ENCODE measurements at places on chromosomes 1 and 21.
A peak's percentile ranks its signal among the peaks of the same experiment; 100 is the strongest.

- DNase-seq = no peak
Measured at GRCh38 chr1:210686841-210687240, 358.1 kb downstream of the HHAT start.

GRCh38 chr1:156652131-156652991, 10.4 kb downstream of the BCAN start:
- no peak for DNase-seq

DNA sequence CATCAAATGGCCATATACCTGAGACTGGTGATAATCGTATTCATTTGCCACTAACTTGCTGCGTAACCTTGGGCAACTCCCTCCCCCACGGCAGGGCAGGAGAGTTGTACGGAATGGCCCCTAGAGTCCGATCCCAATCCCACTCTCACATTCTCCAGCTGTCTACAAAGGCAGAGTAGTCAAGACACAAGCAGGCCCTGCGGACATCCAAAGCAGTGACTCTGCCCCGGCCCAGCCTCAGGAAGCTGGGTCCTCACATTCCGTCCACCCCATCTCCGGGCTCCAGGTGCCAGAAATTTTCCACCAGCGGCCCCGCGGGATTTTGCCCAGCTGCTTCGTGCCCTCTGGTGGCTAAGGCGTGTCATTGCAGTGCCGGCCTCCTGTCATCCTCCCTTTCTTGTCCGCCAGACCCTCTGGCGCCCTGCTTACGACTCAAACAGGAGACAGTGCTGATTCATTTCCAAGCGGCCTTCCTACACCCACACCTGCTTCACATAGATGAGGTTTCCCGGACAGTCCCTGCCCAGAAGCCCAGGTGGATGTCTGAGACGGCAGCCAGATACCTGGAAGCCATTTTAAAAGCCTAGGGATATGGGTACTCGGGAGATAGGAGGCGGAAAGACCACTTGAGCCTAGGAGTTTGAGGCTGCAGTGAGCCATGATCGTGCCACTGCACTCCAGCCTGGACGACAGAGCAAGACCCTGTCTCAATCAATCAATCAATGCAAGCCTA, 2.9 kb upstream of the S100A2 start:
- DNase-seq = peak; percentile 66

GRCh38 chr1:186574926-186575325, 105.3 kb downstream of the PTGS2 start:
- DNase-seq = no peak

DNA sequence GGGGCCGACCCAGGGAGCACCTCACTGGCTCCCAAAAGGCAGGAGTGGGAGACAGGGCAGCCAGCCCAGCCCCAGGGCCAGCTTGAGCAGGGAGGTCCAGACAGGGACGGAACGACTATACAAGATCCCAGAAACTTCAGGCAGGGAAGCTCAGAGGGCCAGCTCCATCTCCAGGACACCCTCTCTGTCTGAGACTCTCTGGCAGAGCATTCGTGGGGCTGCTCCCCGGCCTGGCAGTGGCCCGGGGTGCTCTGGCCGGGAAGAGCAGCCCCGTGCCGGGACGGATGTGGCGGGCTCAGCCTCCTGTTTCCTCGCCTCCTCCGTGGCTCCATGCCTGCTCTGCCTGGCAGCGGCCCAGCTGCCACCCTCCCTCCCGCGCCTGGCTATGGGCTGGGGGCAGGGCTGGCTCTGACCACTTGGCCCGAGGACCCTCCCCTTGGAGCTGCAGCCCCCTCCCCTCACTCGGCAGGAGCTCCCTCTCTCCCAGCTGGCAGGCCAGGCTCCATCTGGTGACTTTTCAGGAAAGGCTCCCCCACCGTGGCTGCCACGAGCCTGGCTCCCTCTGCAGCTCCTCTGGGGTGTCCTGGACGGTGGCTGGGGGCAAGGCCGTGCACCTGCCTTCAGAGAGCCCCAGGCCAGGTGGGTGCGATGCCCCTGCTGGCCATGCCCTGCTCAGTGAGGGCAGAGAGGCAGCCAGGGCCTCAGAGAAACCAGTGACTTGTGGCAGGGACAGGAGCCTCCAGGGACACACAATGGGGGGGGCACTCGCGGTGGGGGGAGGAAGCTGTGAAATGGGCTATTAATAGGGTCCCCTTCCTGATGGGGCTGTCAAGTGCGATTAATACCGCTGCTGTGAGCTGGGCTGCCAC, 5.6 kb upstream of the PLCH2 start:
- DNase-seq = no peak

DNA sequence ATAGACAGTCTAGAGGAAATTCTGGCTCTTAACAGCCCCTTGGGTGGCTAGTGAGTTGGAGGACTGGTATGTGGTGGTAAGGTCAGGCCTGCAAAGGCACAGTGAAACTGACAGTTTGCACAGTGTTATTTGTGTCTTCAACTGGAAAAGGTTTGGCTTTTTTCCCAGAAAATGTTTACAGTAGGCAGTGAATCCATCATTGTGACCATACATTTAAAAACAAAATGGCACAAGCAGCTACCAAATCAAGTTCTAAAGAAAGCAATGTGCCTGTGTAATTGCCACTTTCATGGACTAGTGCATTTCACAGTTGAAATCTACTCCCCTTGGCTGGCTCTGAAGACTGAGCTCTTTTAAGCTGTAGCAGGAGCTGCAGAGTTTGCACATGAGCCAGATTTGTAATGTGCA, 24.8 kb downstream of the ATPAF1 start:
- no peak for DNase-seq

GRCh38 chr1:172622541-172622940, 36.4 kb upstream of the FASLG start:
- DNase-seq = no peak

GRCh38 chr1:57018119-57018518, 52.3 kb upstream of the C8B start:
- DNase-seq = no peak

- DNase-seq = no peak
Measured at GRCh38 chr1:65991694-65992093, 199.0 kb downstream of the PDE4B start.

DNA sequence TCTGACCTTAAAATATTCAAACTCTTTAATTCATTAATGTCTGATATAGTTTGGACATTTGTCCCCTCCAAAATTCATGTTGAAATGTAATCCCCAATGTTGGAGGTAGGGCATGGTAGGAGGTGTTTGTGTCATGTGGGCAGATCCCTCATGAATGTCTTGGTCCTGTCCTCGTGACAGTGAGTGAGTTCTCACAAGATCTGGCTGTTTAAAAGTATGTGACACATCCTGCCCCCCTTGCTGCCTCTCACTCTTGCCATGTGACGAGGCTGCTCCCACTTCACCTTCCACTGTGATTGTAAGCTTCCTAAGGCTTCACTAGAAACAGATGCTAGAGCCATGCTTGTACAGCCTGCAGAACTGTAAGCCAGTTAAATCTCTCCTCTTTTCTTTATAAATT, 21.3 kb upstream of the FBXO28 start:
- DNase-seq = no peak

- DNase-seq = no peak
Measured at GRCh38 chr1:238653693-238654321, 732.6 kb upstream of the CHRM3 start.

DNA sequence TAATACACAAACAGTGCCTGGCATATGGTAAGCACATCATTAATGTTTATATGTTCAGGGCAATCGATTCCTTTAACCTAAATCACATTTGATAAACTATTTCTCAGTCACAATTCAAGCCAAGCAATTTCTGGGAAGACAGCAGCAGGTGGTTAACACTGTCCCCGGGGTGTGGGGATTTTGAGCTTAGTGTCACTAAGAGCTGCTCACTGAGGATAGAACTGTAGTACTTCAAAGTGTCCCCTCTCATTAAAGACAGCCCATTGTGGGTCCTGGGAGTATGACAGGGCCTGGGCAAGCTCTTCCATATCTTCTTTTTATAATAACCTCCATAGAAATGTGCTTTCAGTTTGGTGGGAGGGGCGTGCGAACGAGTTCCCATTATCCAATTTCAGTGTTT, 8.4 kb upstream of the GALNT2 start:
- no peak for DNase-seq

Measured in stimulated activated CD8-positive, alpha-beta memory T cell treated with anti-CD3 and anti-CD28 coated beads, Interleukin-15, amount 100 ng/mL, for 4 hours (primary cell).